ENCODE measurements at places on chromosomes 2 and 18. TPM values are rescaled to one million over a fixed set of nuclear protein-coding genes. Genes with fewer than 3 reads are reported as not detected.

The TMEM247 gene
- not detected for total RNA-seq

DNA sequence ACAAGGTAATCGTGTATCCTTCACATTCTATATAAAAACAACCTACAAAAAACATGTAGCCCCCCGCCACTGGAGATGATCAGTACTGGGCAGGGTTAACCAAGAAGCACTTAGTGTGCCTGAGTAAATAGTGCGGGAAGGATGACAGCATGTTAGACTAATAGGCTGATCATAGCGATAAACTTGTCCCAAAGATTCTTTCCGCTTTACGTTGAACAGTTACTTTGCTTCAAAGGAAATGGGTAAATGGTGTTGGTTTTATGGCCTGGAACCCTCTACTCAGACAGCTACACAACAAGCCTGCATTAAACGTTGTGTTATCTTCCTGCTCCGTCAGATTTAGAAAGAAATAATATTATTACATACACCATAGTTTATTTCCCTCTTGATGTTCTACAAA, 67.7 kb downstream of the CTAGE1 start:
- no peak for DNase-seq

- DNase-seq, result no peak
Measured at GRCh38 chr2:40668425-40668824, 216.5 kb upstream of the SLC8A1 start.

- no peak for DNase-seq
Measured at GRCh38 chr2:224077773-224078507, 38.9 kb upstream of the SERPINE2 start.

GRCh38 chr2:203534621-203535077, 452 bp downstream of the RAPH1 start:
- peak; percentile 14 for DNase-seq

DNA sequence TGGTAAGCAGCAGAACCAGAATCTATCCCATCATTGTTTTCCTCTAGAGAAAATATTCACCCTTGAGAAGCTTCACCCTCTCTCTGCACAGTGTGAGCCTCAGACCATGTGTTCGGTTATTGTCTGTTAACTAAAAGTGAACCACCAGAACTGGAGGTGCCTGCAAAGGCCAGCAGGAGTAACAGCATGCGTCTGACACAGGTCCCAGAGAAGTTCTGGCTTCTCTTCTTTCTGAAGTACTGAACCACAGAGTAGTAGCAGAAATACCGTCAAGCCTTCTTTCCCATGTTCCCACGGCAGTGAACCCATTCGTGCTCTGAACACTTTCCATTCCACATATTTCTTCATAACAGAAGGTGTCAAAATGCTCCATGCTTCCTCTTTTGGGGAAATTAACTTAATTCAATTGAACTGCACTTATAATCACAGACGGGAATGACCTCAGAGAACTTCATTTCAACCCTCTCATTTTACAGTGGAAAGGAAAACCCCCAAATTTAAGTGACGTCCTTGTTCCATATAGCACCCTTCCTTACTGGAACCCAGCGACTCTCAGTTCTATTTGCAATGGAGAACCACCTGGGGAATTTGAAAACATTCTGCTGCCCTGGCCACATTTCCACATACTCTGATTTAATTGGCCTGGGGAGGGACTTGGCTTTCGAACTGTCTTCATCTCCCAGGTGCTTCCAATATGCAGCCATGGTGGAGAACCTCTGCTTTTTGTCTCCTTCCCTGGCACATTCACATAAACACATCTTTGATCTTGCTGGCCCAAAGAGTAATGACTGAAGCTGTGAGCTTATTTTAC, 519.1 kb downstream of the RNF144A start:
- no peak for DNase-seq

- no peak for DNase-seq
Measured at GRCh38 chr2:239611222-239611795, 210.5 kb upstream of the HDAC4 start.

GRCh38 chr2:239168575-239168974, 232.2 kb downstream of the HDAC4 start:
- DNase-seq, result peak; percentile 36

- peak; percentile 22 for DNase-seq
Measured at GRCh38 chr2:3284657-3285630, 92.7 kb downstream of the EIPR1 start.

DNA sequence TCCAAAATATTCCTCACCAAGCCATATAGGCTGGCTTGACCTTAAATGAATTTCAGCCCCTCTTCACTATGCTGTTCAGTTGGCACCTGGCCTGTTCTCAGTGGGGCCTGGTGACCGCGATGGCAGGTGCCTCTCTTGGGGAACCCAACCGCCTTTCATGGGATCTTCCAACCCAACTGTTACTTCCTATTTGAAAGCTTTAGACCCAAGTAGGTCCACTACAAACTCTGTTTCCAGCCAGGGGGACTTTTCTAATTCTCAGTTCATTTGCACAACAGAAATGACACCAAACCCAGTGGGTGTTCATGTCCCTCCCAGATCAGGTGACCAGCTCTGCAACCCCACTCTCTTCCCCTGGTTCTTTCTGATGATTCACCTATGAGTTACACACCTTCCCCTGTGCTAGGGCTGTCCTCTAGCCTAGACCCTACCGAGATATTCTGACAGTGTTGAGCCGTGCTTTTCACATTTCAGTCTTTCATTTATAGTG, 35.6 kb upstream of the NDUFV2 start:
- DNase-seq, result no peak

Data from dorsolateral prefrontal cortex (tissue), 122 donors.